ENCODE measurements at places on chromosomes 13 and 19.

- H3K4me1 ChIP-seq = no peaks in the 10 kb centered on the region
- no peak for DNase-seq
- no peak overlapping the region for H3K27ac ChIP-seq
- peaks cover 23% of the 10 kb centered on the region for H3K27me3 ChIP-seq
Observed at GRCh38 chr19:38743394-38744297, 628 bp downstream of the CAPN12 start.

GRCh38 chr13:56980856-56981255, 159.9 kb upstream of the PRR20A start:
- no peak overlapping the region for H3K4me3 ChIP-seq
- H3K4me1 ChIP-seq = no peaks in the 10 kb centered on the region
- DNase-seq = no peak
- no peaks in the 10 kb centered on the region for H3K27me3 ChIP-seq
- no peaks in the 10 kb centered on the region for H3K36me3 ChIP-seq
- no peak overlapping the region for H3K27ac ChIP-seq

DNA sequence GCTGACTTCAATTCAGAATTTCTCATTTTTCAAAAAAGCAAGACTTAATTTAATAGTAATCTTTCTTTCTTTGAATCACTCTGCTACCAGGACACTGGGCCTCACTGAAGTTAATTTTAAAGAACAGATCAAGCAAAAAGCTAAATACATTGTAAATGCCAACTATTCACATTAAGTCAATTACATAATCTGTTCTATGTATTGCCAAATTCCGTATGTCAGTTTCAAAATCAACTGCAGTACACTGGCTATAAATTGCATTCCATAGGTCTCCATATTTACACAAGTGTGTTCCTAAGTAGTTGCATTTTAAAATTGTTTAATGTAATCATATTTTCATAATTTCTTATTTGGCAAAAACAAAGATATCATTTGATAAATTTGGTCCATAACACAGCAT, 10.1 kb downstream of the FOXO1 start:
- H3K4me3 ChIP-seq = no peak overlapping the region
- H3K4me1 ChIP-seq = peaks cover 23% of the 10 kb centered on the region
- peaks cover 13% of the 10 kb centered on the region for H3K36me3 ChIP-seq
- no peak overlapping the region for H3K27ac ChIP-seq
- H3K27me3 ChIP-seq = peaks cover 3% of the 10 kb centered on the region

- no peak for DNase-seq
- H3K27me3 ChIP-seq = peaks cover 3% of the 10 kb centered on the region
- no peaks in the 10 kb centered on the region for H3K4me1 ChIP-seq
- H3K36me3 ChIP-seq = no peaks in the 10 kb centered on the region
Observed at GRCh38 chr13:32150794-32151193, 119.2 kb downstream of the FRY start.

All from nephron progenitor cell (in vitro differentiated cells).